HCT116 (cell line): ENCODE measurements at places on chromosomes 6 and 20. TPM values are rescaled to one million over a fixed set of nuclear protein-coding genes. Genes with fewer than 3 reads are reported as not detected.

TSPO2 gene
- total RNA-seq = not detected

PDYN gene
- not detected for total RNA-seq

SLC32A1 gene
- total RNA-seq = not detected

FAM8A1 gene
- 13.4 TPM for total RNA-seq

C20orf144 gene
- total RNA-seq = 0.37 TPM

QKI gene
- total RNA-seq = 35.3 TPM
